ENCODE measurements at places on chromosomes 12 and 14.

DNA sequence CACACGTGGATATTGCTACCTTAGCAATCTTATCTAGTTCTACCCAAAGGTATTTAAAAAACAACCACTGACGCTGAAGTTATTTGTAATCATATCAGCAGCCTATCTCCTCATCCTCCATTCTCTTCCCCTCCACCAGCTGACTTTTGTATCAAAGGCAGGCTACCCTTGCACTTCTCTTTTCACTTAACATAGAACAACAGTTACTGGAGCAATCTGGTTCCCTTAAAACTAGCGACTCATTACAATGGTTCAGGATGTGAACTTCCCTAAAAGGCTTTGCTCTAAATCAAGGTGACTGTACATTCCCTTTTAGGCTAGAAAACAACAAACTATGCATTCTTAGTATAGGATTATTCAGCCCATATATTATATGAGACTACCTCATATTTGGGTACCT, 404.7 kb downstream of the APAF1 start:
- DNase-seq: no peak

GRCh38 chr12:75478116-75478794, 2.3 kb upstream of the GLIPR1 start:
- DNase-seq: no peak

GRCh38 chr14:106844608-106845285, 1318.4 kb downstream of the TMEM121 start:
- peak; percentile 48 for DNase-seq

GRCh38 chr12:56591126-56591525, 39.0 kb downstream of the BAZ2A start:
- no peak for DNase-seq

GRCh38 chr14:47195582-47195981, 479.8 kb downstream of the MDGA2 start:
- peak; percentile 5 for DNase-seq
